Upper lobe of right lung (tissue), 1 donor: ENCODE measurements at places on chromosomes 3 and 15. TPM values are rescaled to one million over a fixed set of nuclear protein-coding genes. Genes with fewer than 3 reads are reported as not detected.
A peak's percentile ranks its signal among the peaks of the same experiment; 100 is the strongest.

BFSP2 gene
- total RNA-seq = not detected

ADAMTSL3 gene
- total RNA-seq = 26.2 TPM

CYP11A1 gene
- 1.1 TPM for total RNA-seq

ARID3B gene
- 10.7 TPM for total RNA-seq

TMEM45A gene
- 15.9 TPM for total RNA-seq

CPN2 gene
- not detected for total RNA-seq

DCLK3 gene
- not detected for total RNA-seq

CFAP20DC gene
- not detected for total RNA-seq

MYRIP gene
- total RNA-seq = 5.9 TPM

GABRR3 gene
- not detected for total RNA-seq

- H3K4me3 ChIP-seq = no peak overlapping the region
- DNase-seq = no peak
- H3K27me3 ChIP-seq = no peaks in the 10 kb centered on the region
- peaks cover 30% of the 10 kb centered on the region for H3K4me1 ChIP-seq
- no peak overlapping the region for H3K27ac ChIP-seq
- no peaks in the 10 kb centered on the region for H3K36me3 ChIP-seq
These were observed 53.8 kb downstream of the IQSEC1 start for GRCh38 chr3:13019243-13020095.

DNA sequence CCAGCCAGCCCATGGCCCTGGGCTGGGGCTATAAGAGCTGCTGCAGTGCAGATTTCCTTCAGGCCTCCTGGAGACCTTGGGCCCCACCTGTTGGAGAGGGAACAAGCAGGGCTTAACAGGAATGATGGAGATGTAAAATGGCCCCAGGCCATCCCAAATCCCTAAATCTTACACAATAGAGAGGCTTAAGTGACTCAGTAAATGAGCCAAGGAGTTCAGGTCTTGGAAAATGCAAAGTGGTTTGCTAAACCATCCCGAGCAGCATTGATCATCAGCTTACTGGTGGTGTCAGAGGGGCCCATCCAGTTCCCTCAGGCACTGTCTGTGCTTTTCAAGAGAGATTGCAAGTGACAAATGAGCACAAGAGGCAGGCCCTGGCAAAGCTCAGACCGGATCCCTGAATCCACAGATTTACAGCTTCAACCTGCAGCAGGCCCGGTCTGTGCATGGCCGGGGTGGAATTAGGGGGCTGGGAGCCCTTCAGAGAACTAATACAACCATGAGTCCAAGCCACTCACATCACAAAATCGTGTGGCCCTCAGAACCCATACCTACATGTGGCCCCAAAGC, 325.4 kb downstream of the UACA start:
- H3K27ac ChIP-seq = no peak overlapping the region
- DNase-seq = no peak
- no peaks in the 10 kb centered on the region for H3K36me3 ChIP-seq
- no peak overlapping the region for H3K4me3 ChIP-seq
- no peaks in the 10 kb centered on the region for H3K27me3 ChIP-seq

DNA sequence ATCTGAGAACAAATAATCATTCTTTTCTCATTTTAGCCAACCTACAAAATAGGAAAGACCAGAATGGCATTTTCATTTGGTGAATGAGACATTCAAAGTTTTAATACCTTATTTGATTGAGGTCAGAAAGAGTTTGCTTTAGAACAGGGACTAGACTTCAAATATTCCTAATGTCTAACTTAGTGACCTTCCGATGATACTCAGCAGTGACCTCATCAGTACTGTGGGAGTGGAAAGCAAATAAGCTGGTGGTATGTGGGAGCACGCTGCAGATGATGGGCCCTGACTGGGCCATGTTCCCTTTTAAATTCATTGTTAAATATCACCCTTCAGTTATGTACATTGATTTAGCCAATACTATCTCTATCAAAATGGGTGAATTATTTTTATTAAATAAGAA, 223.3 kb downstream of the P3H2 start:
- no peak overlapping the region for H3K27ac ChIP-seq
- H3K4me3 ChIP-seq = no peak overlapping the region
- DNase-seq = no peak
- H3K36me3 ChIP-seq = no peaks in the 10 kb centered on the region
- H3K27me3 ChIP-seq = no peaks in the 10 kb centered on the region

DNA sequence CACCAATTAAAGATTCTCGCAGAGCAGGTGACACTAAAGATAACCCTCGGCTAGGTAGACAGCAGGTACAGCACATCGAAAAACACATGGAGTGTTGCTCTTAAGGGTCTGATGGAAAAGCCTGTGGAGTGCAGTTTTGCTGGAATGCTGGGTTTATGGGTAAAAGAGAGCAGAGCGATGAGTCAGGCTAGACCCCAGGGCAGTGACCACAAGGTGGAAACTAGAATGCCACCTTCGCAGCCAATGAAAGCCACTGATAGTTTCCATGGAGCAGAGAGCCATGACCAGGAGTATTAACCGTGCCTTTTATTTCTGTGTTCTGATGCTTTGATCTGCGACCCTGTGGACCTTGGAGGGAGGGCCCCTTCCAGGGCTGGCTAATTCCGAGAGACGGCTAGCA, 149.8 kb downstream of the GABRB3 start:
- H3K27ac ChIP-seq = no peak overlapping the region
- no peak overlapping the region for H3K4me3 ChIP-seq
- DNase-seq = no peak

DNA sequence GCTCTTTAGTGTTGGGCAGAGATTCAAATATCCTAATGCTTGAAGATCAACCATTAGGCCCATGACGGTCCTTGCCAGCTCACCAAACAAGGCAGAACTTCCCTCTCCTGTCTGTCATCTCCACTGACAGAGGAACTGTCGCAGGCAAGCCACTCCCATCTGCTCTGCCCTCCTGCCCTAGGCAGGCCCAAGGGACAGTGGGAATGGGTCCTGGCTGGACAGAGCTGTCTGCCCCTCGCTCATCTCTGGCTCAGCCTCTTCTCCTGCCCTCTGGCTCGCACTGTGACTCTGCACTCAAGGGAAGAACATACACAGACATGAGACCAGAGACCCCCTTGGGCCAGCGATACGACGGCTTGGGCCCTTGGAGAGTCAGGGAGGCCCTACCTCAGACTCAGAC, 7.6 kb upstream of the MUSTN1 start:
- H3K4me3 ChIP-seq = no peak overlapping the region
- no peaks in the 10 kb centered on the region for H3K27me3 ChIP-seq
- DNase-seq = no peak
- no peak overlapping the region for H3K27ac ChIP-seq

DNA sequence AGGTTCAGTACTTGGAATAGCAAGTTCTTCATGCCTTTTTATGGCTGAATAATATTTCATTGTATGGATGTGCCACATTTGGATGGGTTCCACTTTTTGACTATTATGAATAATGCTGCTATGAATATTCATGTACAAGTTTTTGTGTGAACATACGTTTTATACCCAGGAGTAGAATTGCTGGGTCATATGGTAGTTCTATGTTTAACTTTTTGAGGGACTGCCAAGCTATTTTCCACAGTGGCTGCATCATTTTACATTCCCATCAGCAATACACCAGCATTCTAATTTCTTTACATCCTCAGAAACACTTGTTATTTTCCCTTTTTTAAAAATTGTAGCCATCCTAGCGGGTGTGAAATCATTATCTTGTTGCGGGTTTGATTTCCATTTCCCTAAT, 76.0 kb upstream of the PRR20G start:
- H3K4me3 ChIP-seq = no peak overlapping the region
- H3K27ac ChIP-seq = no peak overlapping the region
- H3K36me3 ChIP-seq = no peaks in the 10 kb centered on the region
- H3K27me3 ChIP-seq = no peaks in the 10 kb centered on the region
- DNase-seq = no peak

DNA sequence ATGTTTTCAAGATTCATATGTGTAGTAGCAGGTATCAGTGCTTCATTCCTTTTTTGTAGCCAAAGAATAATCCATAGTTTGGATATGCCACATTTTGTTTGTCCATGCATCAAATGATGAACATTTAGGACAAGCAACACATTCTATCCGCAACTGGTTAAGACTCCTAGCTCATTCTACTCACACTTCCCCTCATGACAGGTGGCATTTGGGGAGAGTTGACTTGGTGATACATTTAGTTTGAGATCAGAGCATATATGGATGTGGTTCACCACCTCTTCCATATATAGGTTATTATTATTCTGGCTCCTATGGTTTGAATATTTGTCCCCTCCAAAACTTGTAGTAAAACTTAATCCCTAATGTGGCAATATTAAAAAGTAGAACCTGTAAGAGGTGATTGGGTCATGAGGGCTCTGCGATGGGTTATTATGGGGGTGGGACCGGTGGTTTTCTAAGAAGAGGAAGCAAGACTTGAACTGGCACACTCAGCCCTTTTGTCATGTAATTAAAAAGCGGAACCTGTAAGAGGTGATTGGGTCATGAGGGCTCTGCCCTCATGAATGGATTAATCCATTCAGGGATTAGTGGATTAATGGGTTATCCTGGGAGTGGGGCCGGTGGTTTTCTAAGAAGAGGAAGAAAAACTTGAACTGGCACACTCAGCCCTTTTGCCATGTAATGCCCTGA, 75.3 kb upstream of the HRH1 start:
- H3K27me3 ChIP-seq = no peaks in the 10 kb centered on the region
- peak; percentile 12 for DNase-seq
- no peaks in the 10 kb centered on the region for H3K36me3 ChIP-seq
- H3K4me1 ChIP-seq = no peaks in the 10 kb centered on the region

- no peaks in the 10 kb centered on the region for H3K36me3 ChIP-seq
- no peak overlapping the region for H3K4me3 ChIP-seq
- H3K4me1 ChIP-seq = no peaks in the 10 kb centered on the region
- H3K27ac ChIP-seq = no peak overlapping the region
- no peak for DNase-seq
These were observed 216.9 kb upstream of the DCBLD2 start for GRCh38 chr3:99118381-99118780.

- no peak overlapping the region for H3K4me3 ChIP-seq
- peaks cover 35% of the 10 kb centered on the region for H3K36me3 ChIP-seq
- H3K4me1 ChIP-seq = peaks cover 8% of the 10 kb centered on the region
- DNase-seq = peak; percentile 76
- H3K27ac ChIP-seq = no peak overlapping the region
- no peaks in the 10 kb centered on the region for H3K27me3 ChIP-seq
These were observed 8.1 kb downstream of the FAM131A start for GRCh38 chr3:184345317-184346144.

GRCh38 chr3:23811919-23812318, 6.2 kb downstream of the UBE2E1 start:
- H3K27me3 ChIP-seq = no peaks in the 10 kb centered on the region
- peaks cover 41% of the 10 kb centered on the region for H3K4me1 ChIP-seq
- H3K27ac ChIP-seq = no peak overlapping the region

GRCh38 chr3:140756240-140757016, 78.6 kb downstream of the TRIM42 start:
- no peak for DNase-seq
- no peaks in the 10 kb centered on the region for H3K27me3 ChIP-seq
- H3K36me3 ChIP-seq = no peaks in the 10 kb centered on the region
- no peaks in the 10 kb centered on the region for H3K4me1 ChIP-seq

GRCh38 chr15:100400996-100401395, 59.2 kb upstream of the ADAMTS17 start:
- H3K27ac ChIP-seq = no peak overlapping the region
- H3K4me3 ChIP-seq = no peak overlapping the region
- no peaks in the 10 kb centered on the region for H3K4me1 ChIP-seq
- H3K36me3 ChIP-seq = no peaks in the 10 kb centered on the region
- no peak for DNase-seq
- no peaks in the 10 kb centered on the region for H3K27me3 ChIP-seq

DNA sequence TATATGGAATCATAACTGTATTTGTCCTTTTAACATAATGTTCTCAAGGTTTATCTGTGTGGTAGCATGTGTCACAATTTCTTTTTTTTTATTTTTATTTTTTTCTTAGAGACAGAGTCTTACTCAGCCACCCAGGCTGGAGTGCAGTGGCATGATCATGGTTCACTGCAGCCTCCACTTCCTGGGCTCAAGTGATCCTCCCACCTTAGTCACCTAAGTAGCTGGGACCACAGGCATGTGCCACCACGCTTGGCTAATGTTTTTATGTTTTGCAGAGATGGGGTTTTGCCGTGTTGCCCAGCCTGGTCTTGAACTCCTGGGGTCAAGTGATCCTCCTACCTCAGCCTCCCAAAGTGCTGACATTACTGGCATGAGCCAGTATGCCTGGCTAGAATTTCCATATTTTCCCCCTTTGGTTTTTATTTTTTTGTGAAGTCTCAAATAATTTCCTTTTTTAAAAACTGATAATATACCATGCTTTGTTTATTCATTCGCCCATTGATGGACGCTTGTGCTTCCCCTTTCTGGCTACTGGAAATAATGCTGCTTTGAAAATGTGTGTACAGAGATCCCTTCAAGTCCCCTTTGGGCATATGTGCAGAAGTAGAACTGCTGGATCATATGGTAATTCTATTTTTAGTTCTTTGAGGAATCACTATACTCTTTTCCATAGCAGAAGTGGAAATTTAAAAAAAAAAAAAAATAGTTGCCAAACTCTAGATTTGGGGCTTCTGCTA, 28.4 kb downstream of the TMEM40 start:
- H3K4me1 ChIP-seq = no peaks in the 10 kb centered on the region
- H3K4me3 ChIP-seq = no peak overlapping the region
- DNase-seq = no peak
- H3K27ac ChIP-seq = no peak overlapping the region
- no peaks in the 10 kb centered on the region for H3K36me3 ChIP-seq

- H3K4me3 ChIP-seq = no peak overlapping the region
- peaks cover 4% of the 10 kb centered on the region for H3K4me1 ChIP-seq
- DNase-seq = no peak
These were observed 171.4 kb downstream of the GREM1 start for GRCh38 chr15:32889214-32889613.

- no peaks in the 10 kb centered on the region for H3K4me1 ChIP-seq
- no peak overlapping the region for H3K27ac ChIP-seq
- H3K36me3 ChIP-seq = no peaks in the 10 kb centered on the region
- no peaks in the 10 kb centered on the region for H3K27me3 ChIP-seq
- H3K4me3 ChIP-seq = no peak overlapping the region
- DNase-seq = no peak
These were observed 4.8 kb downstream of the GCNT3 start for GRCh38 chr15:59616379-59616778.

DNA sequence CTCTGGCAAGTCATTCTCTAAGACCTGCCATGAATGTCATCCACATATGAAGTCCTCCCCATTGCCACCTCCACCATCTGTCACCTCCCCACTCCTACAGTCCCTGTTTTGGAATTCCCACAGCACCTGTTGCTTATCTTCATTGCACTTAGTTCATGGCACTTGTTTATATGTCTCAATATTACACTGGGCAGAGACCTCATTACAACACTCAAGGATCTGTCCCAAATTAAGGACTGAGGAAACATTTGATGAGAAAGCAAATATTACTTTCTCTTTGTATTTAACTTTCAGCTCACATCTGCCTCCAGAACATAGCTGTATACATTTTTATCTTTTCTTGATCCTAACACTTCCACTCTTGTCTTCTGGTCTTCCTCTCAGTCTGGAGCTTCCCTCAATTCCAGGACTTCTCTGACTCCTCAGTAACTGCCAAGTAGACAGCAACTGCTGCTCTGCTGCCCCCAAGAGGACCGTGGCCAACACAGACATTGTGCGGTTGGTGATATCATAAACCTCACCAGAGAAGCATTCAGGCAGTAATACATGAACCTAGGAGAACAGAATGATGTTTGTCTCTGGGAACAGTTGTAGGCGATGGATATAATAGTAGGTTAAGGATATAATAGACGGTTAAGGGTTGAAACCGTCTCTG, 45.0 kb upstream of the FGF12 start:
- no peak overlapping the region for H3K4me3 ChIP-seq
- DNase-seq = no peak
- H3K27ac ChIP-seq = no peak overlapping the region
- no peaks in the 10 kb centered on the region for H3K4me1 ChIP-seq
- no peaks in the 10 kb centered on the region for H3K36me3 ChIP-seq
